ENCODE measurements at places on chromosomes 5 and 9.

DNA sequence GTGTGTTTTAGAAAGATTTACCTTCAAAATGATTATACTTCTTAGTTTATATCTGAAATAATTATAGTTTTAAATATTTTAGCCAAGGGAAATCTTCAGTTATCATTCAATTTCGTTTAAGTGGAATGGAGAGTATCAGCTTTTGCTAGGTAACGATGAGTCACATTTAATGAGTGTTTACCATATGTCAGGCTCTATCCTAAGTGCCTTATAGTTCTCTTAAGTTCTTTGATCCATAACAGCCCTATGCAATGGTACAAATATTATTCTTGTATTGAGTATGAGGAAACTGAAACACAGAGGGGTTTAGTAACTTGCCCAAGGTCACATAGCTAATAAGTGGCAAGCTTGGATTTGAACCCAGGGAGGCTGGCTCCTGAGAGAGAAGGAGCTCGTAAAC is 37.5 kb upstream of the SHB start:
- DNase-seq: no peak

- DNase-seq: no peak
Measured at GRCh38 chr5:136275601-136276000, 82.6 kb upstream of the SMIM32 start.

DNA sequence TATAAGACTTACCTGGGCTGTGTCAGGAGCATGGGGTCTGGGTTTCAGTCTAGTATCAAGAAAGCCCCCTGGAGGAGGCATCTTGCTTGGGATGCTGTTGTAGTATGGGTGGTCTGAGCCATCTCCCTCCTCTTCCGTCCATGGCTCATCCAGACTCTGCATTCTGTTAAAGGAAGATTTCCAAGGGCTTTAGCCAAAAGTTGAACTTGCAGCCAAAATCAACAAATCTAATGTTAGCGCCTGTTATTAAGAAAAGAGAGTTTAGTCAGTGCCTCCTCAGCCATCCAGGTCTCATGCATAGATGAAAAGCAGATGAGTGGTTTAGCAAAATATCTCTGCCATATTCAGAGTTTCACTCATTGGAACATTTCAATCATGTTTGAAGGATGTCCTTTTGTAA is 55.6 kb downstream of the S1PR3 start:
- DNase-seq: no peak

GRCh38 chr5:2013301-2014057 is 130.8 kb upstream of the IRX4 start:
- no peak for DNase-seq

- DNase-seq: no peak
Measured at GRCh38 chr5:5298841-5299541, 123.5 kb upstream of the ICE1 start.

DNA sequence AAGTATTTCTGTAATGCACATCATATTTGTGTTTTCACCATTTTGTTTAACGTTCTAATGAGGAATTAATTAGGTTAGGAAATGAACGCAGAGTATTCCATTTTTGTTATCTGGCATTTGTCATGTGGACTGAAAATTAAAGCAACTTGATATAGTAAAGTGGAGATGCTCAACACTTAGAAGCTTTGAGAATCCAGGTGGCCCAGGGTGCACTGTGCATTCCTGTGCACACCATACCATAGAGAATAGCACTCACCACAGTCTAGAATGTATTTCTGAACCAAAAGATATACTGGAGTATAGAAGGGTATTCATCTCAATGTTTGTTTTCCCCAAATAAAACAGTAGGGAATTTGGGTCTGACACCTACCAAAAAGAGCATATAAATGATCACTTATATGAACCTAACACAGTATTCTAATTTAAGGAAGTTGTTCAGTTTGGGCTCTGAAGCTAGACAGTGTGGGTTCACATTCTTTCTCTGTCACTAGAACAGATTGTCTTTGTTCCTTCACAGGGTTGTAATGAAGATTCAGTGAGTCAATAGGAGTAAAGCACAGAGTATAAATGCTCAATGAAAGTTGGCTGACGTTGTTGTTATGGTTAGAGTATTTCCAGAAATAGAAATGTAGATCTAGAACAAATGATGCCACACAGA is 125.6 kb upstream of the DMRT1 start:
- no peak for DNase-seq

DNA sequence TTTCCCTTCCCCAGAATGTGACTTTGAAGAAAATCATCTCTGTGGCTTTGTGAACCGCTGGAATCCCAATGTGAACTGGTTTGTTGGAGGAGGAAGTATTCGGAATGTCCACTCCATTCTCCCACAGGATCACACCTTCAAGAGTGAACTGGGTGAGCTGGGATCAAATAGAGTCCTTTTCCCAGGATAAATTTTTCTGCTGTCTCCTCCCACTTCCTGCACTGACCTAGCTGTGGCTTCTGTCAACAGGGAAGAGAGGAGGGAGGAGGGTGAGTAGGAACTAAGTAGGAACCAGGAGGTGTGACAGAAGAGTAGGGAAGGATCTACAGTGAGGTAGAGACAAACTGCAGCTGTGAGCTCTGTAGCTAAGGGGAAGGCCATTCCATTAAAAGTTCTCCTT is 69.3 kb downstream of the MAMDC2 start:
- DNase-seq: no peak

DNA sequence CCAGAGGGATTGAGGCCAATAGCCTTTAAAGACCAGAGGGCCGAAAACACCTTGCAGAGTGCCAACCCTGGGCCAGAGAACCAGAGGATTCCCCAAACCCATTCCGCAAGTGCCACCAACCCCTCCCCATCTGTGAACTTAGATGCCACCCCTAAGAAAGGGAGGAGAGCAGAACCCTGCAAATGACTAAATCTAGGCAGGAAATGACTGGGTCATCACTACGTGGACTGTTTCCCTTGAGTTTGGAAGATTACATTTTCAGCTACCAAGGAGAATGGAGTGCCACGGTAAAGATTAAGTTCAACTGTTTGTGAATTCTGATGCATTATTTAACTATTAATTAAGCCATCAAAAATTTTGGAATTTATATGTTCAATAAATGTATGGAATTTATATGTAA is 142.8 kb downstream of the ENC1 start:
- DNase-seq: no peak

- DNase-seq: no peak
Measured at GRCh38 chr9:132559711-132560110, 22.7 kb upstream of the BARHL1 start.

- DNase-seq: no peak
Measured at GRCh38 chr5:74173241-74173640, 467.3 kb downstream of the ENC1 start.

DNA sequence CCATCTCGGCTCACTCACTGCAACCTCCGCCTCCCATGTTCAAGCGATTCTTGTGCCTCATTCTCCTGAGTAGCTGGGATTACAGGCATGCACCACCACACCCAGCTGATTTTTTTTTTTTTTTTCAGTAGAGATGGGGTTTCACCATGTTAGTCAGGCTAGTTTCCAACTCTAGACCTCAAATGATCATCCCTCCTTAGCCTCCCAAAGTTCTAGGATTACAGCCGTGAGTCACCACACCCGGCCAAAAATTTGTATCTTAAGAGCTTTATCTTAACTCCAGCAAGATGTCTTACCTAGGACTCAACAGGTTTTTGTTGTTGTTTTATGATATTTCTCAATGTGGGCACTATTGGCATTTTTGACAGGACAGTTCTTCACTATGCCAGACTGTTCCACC is 27.9 kb downstream of the LYRM7 start:
- no peak for DNase-seq

- no peak for DNase-seq
Measured at GRCh38 chr9:21744841-21745240, 57.6 kb upstream of the MTAP start.

DNA sequence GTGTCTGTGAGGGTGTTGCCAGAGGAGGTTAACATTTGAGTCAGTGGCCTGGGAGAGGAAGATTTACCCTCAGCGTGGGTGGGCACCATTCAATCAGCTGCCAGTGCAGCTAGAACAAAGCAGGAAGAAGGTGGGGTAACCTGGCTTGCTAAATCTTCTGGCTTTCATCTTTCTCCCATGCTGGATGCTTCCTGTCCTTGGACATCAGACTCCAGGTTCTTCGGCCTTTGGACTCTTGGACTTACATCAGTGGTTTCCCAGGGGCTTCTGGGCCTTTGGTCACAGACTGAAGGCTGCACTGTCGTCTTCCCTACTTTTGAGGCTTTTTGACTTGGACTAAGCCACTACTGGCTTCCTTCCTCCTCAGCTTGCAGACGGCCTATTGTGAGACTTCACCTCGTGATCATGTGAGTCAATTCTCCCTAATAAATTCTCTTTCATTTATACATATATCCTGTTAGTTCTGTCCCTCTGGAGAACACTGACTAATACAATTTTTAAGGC is 38.1 kb downstream of the PBX3 start:
- no peak for DNase-seq

- DNase-seq: no peak
Measured at GRCh38 chr9:138112791-138113600, 235.4 kb downstream of the CACNA1B start.

- no peak for DNase-seq
Measured at GRCh38 chr9:93650448-93650847, 74.1 kb downstream of the PHF2 start.

- DNase-seq: no peak
Measured at GRCh38 chr9:4774209-4774608, 18.5 kb upstream of the RCL1 start.

- no peak for DNase-seq
Measured at GRCh38 chr9:16102154-16102553, 549.3 kb downstream of the CCDC171 start.

GRCh38 chr9:81661339-81661738 is 28.0 kb downstream of the TLE1 start:
- no peak for DNase-seq

DNA sequence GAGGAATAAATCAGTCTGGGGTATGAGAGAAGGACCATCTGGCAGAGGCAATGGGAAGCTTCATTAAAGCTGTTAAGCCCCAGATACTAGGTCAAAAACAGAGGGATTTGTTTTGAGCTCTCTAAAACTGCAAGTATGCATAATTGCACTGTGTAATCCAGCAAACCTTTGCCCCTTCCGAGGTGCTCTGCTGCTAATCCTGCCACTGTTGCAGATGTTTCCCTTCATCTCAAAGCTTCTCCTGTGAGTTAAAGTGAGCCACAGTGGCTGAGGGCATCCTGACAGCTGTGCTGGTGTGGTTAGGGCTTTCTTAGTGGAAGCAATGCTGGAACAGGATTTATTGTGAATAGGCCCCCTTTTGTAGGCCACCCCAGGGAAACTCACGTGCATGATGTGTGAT is 160.3 kb upstream of the TRPC7 start:
- DNase-seq: no peak

- DNase-seq: no peak
Measured at GRCh38 chr5:54653956-54654614, 136.5 kb downstream of the SNX18 start.

DNA sequence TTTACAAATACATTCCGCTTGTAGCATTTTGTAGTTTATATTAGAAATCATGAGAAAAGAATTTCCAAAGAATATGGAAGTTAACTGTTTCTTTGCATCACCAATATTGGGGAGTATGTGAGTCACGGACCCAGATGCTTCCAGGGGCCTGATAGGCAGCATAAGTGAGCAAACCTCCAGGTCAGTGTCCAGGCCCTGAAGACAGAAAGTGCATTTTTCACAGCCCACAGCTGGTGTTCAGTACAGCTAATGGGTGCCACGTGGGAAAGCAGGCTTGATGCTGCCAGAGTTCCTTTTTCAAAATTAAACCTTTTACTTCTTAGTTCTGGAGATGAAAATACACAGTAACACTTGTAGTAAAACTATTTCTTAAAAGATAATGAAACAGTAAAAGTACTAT is 454.4 kb upstream of the ACTBL2 start:
- DNase-seq: no peak

DNA sequence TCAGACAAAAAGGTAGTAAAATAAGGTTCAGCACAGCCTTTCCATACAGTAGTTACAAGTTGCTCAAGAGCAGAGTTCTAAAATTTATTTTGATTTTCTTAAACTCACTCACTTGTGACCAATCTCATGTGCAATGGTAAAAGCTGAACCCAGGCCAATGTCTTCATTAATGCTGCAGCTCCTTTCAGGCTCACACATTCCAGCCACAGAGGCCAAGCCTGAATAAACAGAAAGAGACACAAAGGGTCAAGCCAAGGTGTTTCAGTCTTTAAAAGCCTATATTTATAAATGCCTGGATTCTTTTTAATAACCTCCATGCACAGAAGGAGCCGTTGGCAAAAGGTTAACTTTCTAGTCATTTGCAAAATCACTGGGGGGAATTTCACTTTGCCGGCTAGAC is 152.5 kb downstream of the ADAMTS6 start:
- no peak for DNase-seq

- DNase-seq: no peak
Measured at GRCh38 chr5:116510517-116510916, 64.1 kb downstream of the SEMA6A start.

DNA sequence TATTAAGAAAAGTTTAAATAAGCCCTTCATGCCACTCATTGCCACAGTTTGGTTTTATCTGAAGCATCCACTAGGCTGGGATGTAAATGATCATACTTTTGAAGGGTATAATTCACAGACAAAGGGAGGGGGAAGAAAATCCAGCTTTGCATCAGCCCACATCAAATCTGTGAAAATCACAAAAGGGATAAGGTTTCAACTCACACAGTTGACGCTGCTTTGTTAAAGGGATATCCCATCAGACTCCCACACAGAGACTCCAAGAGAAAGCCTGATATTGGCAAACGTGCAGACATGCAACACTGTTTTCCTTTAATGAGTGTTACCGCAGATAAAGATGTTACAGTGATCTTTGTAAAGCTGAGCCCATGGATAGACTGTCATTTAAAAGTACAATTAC is 602.9 kb downstream of the TLE1 start:
- no peak for DNase-seq

DNA sequence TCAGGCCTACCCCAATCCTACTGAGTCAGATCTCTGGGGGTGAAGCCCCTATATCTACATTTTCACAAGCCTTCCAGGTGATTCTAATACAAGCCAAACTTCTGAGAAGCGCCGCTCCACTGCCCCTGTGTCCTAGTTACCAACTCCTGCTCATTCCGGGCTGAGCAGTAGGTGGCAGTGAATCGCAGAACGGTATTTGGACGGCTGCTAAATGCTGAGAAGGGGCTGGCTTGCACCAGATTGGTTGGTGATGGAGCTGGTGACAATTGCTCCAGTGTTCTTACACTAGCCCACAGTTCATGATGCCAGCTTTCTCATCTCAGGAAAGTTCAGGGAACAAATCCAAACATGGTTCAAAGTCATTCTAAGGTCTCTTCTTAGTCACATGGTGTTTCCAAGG is 31.1 kb upstream of the FGF1 start:
- no peak for DNase-seq

- DNase-seq: no peak
Measured at GRCh38 chr9:87836951-87837705, 45.5 kb upstream of the SPATA31E1 start.

Data from T-helper 17 cell (primary cell).